Left lung (tissue), 14 donors: ENCODE measurements at places on chromosomes 6 and 20. TPM values are rescaled to one million over a fixed set of nuclear protein-coding genes. Genes with fewer than 3 reads are reported as not detected.

F13A1 gene
- total RNA-seq = 153 TPM

MRAP2 gene
- 1.2 TPM for total RNA-seq

DUSP15 gene
- 0.82 TPM for total RNA-seq

- H3K27me3 ChIP-seq = no peaks in the 10 kb centered on the region
- no peaks in the 10 kb centered on the region for H3K36me3 ChIP-seq
- no peak overlapping the region for H3K4me3 ChIP-seq
- H3K27ac ChIP-seq = no peak overlapping the region
- DNase-seq = no peak
- no peaks in the 10 kb centered on the region for H3K4me1 ChIP-seq
Observed at GRCh38 chr6:48075181-48075580, 35.8 kb downstream of the PTCHD4 start.

- H3K4me3 ChIP-seq = no peak overlapping the region
- DNase-seq = no peak
- H3K36me3 ChIP-seq = no peaks in the 10 kb centered on the region
Observed at GRCh38 chr20:10708351-10709185, 34.8 kb upstream of the JAG1 start.

DNA sequence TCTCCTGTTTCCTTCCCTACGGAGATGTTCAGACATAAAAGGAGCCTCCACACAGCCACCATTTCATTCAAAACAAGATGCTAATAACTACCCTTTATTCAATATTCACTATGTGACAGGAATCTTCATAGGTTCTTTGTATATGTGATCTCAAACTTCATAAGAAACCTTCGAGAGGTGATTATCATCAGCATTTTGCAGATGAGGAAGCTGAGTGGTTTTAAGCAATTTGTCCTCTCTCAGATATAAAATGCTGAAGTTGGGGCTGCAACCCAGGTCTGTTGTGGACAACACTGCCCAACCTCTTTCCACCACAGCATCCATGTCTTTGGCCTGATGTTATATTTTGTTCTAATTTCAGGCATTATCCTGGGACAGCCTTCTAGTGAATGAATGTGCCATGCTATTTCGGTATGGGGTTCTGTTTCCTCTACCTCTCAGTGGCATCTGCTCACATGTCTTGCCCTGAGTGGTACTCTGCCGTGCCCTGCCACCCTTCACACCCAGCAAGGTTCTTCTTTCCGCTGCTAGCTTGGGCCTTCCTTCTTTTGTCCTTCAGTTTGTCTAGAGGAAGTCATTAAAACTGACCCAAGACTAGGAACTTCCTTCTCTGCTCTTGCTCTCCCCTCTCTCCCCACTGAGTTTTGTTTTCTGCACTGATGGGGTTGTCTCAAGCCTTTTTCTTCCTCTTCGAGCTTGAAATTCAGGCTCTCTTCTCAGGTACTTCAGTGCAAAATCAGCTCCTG, 300.9 kb upstream of the PRDM1 start:
- peaks cover 36% of the 10 kb centered on the region for H3K4me1 ChIP-seq
- peak; percentile 73 for DNase-seq
- H3K27me3 ChIP-seq = no peaks in the 10 kb centered on the region
- H3K27ac ChIP-seq = peak overlapping the region; percentile 63

DNA sequence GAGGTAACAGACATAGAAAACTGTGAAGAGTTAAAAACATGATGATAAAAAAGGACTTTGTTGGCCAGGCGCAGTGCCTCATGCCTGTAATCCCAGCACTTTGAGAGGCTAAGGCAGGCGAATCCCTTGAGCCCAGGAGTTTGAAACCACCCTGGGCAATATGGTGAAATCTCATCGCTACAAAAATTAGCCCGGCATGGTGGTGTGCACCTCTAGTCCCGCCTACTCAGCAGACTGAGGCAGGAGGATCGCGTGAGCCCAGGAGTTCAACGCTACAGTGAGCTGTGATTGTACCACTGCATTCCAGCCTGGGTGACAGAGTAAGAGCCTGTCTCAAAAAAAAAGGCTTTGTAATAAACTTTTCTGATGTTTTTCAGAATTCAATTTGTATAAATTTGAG, 60.1 kb downstream of the GFOD1 start:
- H3K4me3 ChIP-seq = no peak overlapping the region
- H3K27ac ChIP-seq = no peak overlapping the region
- no peak for DNase-seq
- no peaks in the 10 kb centered on the region for H3K36me3 ChIP-seq

- no peak overlapping the region for H3K27ac ChIP-seq
- no peaks in the 10 kb centered on the region for H3K36me3 ChIP-seq
- H3K4me3 ChIP-seq = no peak overlapping the region
- no peaks in the 10 kb centered on the region for H3K4me1 ChIP-seq
Observed at GRCh38 chr20:33229843-33230242, 6.0 kb upstream of the BPIFA1 start.

- peaks cover 97% of the 10 kb centered on the region for H3K36me3 ChIP-seq
- H3K4me3 ChIP-seq = no peak overlapping the region
- H3K4me1 ChIP-seq = peaks cover 26% of the 10 kb centered on the region
- DNase-seq = no peak
Observed at GRCh38 chr20:438571-439469, 23.5 kb downstream of the TBC1D20 start.

DNA sequence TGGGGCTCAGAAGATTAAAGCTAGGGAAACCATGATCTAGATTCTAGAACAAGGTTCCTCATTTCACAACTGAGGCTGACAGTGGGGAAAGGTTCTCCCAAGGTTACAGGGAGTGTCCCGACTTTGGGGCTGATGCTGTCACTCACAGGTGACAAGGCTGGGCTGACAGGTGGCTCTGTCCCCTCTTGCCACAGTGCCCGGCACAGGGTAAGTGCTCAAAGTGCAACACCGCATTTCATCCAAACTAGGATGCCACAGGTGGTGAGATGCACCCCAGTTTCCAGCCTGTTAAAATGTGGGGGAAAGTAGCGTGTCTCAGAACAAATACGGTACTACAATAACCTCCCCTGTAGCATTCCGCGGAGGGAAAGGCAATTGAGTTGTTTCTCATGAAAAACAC, 7.8 kb downstream of the ZBP1 start:
- no peak for DNase-seq
- no peak overlapping the region for H3K4me3 ChIP-seq
- H3K27ac ChIP-seq = no peak overlapping the region
- H3K36me3 ChIP-seq = no peaks in the 10 kb centered on the region
- no peaks in the 10 kb centered on the region for H3K4me1 ChIP-seq

DNA sequence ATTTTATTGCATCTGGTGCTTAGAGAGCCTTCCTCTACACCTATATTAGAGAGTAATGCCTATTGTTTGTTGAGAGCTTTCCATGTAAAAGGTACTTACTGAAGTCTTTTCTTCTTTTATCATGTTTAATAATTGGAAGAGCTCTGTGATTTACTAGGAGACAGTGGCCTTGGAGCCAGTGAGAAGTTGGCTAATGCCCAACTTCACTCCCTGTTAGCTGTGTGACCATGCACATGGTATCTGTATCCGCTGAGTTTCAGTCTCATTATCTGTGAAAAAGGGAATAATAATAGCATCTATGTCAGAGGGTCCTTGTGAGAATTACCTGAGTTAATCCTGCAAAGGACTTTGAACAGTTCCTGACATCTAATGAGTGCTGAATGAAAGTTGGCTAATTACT, 105.0 kb downstream of the CD109 start:
- H3K4me1 ChIP-seq = no peaks in the 10 kb centered on the region
- no peaks in the 10 kb centered on the region for H3K36me3 ChIP-seq
- no peak for DNase-seq
- H3K27ac ChIP-seq = no peak overlapping the region
